GM12878 (cell line): ENCODE measurements at places on chromosomes 6 and 20. TPM values are rescaled to one million over a fixed set of nuclear protein-coding genes. Genes with fewer than 3 reads are reported as not detected.

Gene C6orf52
- total RNA-seq = 3.0 and 3.2 TPM in 2 replicates

DNA sequence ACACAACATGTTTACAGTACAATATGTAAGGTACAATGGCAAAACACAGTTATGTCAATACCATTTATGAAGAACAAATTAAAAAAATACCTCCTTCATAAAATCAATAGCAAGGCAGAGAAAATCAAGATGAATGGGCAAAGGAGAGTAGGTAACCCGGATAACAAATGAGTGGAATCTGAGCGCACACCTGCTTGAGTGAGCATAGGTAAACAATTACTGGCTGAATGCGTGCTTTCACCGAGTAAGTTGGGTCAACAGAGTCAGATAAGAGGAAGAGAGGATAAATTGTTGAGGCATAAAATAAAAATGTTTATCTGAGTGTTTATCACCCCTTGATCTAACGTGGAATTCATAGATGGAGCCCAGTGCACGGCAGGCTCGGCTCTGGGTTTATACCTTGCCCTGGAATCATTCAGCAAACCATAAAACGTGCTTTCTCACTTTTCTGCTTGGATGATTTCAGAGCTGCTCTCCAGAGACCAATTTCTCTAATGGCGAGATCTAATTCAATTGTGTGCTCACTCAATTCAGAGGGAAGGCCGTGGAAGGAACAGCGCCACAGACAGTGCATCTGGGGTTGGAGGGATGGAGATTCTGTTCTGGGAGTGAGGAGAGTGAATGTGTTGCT, 224.8 kb upstream of the MAP3K7 start:
- no peak for DNase-seq

DNA sequence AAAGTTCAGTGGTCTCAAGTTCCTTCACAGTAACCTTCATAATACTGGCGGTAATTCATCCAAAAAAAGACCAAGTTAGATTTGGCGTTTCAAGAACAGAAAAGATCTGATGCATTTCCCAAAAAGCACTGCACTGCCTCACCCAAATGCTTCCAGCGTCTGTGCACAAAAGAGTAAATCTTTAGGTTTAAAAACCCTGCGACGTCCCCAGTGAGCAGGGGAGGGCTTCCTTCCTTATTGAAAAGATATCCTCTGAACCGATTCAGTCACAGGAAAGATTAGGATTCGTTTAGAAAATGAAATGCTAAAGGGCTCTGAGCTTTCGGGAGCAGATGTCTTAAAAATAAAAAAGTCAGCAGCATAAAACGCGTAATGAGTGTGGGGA, 654 bp downstream of the TBC1D7 start:
- no peak for DNase-seq

DNA sequence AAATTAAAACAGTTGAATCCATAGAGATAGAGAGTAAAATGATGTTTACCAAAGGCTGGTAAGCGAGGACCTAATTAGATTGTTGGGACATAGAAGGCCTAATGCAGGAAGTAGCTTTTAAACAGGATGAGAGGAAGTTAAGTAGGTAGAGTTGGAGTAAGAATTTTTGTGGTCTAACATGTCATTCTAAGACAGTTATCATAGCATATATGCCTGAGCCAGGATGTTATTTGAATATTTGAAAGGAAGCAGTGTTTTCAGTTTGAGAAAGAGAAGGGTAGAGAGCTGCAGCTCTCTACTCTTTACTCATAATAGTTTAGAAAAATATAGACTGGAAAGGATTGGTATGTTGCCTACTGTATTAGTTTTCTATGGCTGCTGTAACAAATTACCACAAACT, 121.6 kb downstream of the MEI4 start:
- no peak for DNase-seq

Gene L3MBTL1
- 5.6 and 6.6 TPM in 2 replicates for total RNA-seq

Gene TFAP2B
- 0.03 and 0.08 TPM in 2 replicates for total RNA-seq

Gene TPD52L1
- 0.21 and 0.28 TPM in 2 replicates for total RNA-seq

DNA sequence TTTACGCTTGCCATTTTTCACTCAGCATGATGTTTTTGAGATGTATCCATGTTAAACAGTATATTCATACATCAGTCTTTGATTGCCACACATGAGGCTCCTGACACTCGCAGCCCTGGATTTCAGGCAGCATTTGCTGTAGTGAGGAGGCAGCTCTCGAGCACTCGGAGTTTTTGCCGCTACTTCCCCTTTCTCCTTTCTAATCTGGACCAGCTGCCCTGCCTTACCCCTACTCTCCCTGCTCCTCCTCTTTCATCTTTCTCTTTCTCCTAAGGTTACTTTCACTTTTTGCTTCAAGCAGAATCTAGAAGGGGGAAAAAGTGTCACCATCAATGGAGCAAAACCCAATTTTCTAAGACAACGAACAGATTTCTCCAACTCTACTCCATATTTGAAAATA, 5.9 kb upstream of the CST3 start:
- DNase-seq = no peak

- DNase-seq = no peak
These were observed 92.6 kb downstream of the UTRN start for GRCh38 chr6:144377586-144378210.

Gene SLC17A3
- not detected in 2 replicates for total RNA-seq

GRCh38 chr20:7196481-7196880, 429.0 kb downstream of the BMP2 start:
- DNase-seq = no peak

Gene PBOV1
- not detected in 2 replicates for total RNA-seq

GRCh38 chr6:16654701-16655100, 106.6 kb downstream of the ATXN1 start:
- DNase-seq = no peak

Gene PDRG1
- total RNA-seq = 20.9 and 21.4 TPM in 2 replicates

GRCh38 chr6:15887491-15888461, 224.9 kb upstream of the DTNBP1 start:
- no peak for DNase-seq

DNA sequence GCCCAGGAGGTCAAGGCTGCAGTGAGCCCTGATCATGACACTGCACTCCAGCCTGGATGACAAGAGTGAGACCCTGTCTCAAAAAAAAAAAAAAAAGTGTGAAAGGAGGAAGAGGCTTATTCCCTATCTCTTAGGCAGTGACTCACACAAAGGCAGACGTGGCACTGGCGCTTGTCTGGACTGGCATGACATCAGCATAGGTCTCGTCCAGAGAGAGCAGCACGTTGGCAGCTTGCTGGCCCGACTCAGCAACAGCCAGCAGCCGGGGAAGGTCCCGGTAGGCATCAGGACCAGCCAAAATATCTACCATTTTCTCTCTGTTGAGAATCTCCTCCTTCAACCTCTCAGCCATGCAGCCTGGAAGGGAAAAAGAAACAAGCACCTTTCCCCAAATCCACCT, 14.1 kb downstream of the CDK5RAP1 start:
- DNase-seq = no peak

DNA sequence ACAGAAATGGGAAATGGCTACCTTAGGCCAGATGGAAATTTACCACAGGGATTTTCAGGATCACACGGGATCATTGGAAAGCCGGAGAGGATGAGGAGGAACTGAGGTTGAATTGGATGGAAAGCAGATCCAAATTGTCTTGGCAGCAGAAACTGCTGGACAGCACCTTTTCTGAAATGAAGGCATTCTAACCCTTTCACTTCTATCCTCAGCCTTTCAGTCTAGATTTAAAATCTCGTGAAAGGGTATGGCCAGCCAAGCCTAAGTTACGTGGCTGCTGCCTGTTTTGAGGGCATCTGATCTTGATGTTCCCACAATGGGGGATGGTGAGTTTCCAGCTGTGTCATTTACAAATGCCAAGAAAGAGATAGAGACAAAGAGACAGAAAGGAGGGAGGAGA, 358.2 kb downstream of the KIF16B start:
- DNase-seq = no peak

DNA sequence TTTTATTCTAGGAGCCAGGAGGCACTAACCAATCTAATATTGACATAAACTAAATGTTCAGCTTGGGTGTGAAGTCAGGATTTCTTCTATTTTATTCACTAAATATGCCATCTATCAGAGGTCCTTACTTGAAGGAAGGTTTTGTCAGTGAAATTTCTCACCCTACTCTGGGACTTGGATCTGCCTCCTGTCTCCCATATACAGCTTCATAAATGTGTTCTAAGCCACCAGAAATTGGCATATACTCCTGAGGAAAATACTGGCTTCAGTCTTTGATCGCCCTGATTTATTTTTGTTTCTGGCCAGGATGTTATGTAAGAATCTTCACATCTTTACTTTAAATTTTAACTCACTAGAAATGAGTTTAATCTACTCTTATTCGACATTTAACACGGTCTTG, 647.7 kb downstream of the C6orf118 start:
- DNase-seq = no peak

Gene PRPH2
- not detected in 2 replicates for total RNA-seq

DNA sequence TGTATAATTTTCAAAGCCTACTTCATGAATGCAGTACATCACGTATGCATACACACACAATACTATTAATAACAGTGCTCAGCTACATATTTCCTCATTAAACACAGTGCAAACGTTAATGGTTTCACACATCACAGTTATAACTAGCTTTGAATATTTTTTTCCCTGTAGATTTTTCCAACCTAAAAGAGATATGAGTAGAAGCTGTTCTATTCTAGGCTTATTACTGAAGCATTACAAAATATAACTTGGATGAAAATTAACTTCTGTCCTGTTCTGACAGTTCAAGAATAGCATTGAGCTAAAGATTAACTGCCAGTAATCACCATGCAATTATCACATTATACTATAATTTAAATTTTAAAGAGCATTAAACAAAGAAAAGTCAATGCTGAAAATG, 6.2 kb downstream of the LMBRD1 start:
- no peak for DNase-seq

Gene COL20A1
- not detected in 2 replicates for total RNA-seq

DNA sequence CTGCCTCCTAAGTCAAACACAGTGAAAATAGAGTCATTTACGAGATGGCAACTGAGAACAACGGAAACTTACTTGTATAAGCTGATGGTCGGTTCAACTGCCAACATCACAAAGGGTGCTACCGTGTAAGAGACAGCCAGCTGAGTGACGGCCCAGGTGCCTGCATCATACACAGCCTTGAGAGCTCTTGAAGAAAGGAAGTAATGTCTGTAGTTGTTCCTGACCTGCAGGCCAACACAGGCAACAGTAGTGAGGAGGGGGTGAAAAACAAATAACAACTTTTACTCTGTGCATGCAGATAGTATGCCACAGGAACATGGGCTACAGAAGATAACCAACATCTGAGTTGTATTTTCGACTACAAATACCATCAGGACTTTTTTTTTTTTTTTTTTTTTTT, 102.7 kb downstream of the MBOAT1 start:
- DNase-seq = no peak

Gene TRAPPC3L
- not detected in 2 replicates for total RNA-seq

Gene ATAT1
- total RNA-seq = 7.1 and 9.0 TPM in 2 replicates

DNA sequence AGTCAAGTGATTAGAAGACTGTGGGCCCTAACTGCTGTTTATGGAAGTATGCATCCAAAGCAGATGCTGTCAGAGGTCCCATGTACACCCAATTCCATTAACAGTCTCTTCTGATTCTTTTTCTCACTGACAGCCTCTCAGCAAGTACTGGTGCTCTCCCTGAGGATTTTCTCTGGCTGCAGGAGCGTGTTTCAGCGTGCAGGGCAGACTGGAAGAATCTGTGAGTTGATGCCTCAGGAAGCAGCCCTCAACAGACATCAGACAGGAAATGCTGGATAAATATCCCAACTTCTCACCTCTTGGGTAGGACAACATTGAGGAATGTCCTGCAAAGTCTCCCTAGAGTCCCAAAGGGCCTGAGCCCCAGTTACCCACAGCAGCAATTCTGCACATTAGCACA, 40.8 kb downstream of the ANKEF1 start:
- DNase-seq = no peak

DNA sequence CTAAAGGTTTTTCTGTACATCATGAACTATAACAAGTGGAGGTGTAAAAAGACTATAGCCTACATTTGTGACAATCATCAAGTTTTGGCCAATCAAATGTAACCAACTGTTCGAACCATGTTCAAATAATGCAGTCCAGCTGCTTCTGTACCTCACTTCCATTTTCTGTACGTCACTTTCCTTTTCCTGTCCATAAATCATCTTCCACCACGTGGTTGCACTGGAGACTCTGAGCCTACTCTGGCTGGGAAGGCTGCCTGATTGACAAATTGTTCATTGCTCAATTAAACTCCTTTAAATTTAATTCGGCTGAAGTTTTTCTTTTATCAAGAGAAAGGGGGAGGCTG, 270.4 kb upstream of the JARID2 start:
- DNase-seq = no peak

DNA sequence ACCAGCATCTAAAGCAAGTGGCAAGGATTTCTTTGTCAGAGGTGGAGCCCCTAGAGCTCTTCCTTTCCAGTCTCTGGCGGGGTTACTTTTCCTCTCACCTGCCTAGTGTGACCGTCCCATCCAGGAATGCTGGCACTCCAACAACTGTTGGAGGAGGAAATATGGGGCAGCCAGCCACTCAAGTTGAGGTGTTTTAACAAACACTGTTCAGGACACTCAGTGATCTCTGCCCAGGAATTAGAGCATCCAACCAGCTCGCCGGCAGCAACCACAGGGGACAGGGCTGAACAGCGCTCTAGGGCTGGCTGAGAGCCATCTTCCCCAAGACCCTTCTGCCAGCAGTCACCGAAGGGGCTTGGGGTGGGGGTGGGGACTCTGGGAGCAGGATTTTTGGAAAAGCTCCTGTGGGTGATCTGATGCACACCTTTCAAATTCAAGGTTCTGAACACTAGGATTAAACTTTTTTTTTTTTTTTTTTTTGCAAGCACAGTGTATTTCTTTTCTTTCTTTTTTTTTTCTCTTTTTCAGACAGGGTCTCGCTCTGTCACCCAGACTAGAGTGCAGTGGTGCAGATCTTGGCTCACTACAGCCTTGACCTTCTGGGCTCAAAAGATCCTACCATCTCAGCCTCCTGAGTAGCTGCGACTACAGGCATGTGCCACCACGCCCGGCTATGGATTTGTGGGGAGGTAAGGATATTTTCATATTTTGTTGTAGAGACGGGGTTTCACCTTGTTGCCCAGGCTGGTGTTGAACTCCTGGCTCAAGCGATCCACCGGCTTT, 28.4 kb upstream of the KCNK16 start:
- DNase-seq = no peak

- no peak for DNase-seq
These were observed 32.7 kb downstream of the CYP24A1 start for GRCh38 chr20:54140927-54141566.

GRCh38 chr6:170258407-170258806, 32.5 kb downstream of the DLL1 start:
- DNase-seq = no peak

- DNase-seq = no peak
These were observed 1.7 kb upstream of the SLC22A2 start for GRCh38 chr6:160260367-160260766.

DNA sequence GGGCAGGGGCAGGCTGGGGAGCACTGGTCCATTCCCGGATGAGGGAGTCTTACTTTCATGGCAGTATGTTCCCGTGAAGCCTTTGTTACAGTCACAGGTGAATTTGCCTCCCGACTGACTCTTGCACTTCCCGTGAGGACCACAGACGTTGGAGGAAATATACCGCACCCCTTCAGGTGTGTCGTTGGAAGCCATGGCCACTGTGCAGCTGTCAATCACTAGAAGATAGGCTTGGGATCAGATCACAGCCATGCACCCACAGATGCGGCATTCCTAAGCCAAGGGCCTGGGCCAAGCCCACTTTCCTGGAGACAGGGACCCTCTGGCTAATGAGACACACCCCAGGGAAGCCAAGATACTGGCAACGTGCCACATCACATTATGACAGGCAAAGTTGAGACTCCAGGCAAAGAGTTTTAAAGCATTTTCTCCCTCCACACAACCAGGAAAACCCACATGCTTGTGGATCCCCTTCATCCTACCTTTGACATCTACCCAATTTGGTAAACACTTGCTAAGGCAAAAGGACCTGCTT, 26.8 kb downstream of the JAG1 start:
- DNase-seq = no peak

GRCh38 chr20:35199740-35200139, 26.8 kb upstream of the MMP24 start:
- DNase-seq = no peak

Gene HUS1B
- total RNA-seq = 0.45 and 1.3 TPM in 2 replicates
